ENCODE measurements at places on chromosomes 11 and 22.

DNA sequence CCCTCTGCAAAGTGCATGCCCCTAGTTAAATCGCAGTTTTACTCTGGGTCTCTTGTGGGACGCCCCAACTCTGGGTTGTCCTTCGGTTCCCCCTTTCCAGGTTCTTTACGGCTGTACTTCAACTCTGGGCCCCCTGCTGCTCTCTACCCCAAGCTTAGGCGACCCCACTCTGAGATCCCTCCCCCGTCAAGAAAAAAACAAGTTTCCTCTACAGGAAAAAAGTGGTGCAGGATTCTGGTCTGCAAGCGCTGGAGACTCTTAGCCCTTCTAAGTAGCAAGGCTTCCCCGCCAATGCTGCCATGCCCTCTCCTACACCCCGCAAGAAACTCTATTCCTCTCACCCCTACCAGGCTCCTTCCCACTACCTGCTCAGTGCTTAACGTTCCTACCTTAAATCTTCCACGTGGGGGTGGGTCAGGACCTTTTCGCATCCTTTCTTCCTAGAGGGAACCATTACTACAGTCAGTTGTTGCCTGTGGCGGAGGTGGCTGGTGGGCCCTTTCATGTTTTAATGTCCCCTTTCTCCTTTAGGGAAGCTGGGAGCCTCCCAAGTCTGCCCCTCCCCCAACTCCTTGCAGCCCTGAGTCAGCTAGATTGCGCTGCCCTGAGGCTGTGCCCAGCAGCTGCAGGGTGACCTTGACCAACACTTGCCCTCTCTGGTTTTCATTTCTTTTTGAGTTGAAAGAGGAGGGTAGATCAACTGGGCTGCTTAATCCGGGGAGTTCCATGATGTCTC, 1.4 kb downstream of the NEFH start:
- DNase-seq, result no peak

DNA sequence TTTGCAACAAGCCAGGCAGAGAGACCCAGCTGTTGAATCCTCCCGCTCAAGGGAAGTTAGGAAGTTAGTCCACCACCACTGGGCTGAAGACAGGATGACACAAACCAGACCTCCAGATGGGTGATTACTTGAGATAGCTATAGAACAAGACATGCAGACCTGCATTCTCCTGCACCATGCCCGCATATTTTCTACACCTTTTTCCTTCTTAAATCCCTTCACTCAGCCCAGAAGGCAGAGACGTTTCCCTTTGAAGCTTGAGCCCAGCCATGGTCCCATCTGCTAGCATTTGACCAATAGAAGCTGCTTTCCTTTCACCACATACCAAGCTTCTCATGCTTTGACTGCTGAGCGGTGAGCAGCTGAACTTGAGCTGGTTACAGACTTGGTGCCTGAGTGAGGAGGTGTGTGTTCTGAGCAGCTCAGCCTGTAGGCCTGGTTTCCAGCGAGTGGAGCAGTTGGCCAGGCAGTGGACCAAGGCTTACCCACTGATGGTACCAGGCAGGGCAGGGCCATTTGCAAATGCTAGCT, 29.2 kb upstream of the CBX6 start:
- no peak for DNase-seq

DNA sequence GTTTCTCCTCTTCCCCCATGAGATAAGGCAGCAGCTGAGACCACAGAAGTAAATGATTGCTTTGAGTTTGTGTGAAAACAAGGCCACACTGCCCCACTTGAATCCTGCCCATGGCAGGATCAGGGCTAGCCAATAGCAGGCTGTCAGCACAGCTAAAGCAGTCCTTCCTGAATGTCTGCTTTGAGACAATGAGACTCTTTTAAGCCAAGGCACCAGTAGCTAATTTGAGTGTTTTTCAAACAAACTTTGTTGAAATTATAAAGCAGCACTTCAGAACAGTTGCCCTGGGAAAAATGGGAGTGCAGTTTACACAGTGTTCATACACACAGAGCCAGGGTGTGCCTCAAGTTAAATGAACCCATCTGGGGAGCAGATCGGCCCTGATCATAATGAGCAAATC, 103.5 kb upstream of the OR5AK2 start:
- DNase-seq, result no peak

DNA sequence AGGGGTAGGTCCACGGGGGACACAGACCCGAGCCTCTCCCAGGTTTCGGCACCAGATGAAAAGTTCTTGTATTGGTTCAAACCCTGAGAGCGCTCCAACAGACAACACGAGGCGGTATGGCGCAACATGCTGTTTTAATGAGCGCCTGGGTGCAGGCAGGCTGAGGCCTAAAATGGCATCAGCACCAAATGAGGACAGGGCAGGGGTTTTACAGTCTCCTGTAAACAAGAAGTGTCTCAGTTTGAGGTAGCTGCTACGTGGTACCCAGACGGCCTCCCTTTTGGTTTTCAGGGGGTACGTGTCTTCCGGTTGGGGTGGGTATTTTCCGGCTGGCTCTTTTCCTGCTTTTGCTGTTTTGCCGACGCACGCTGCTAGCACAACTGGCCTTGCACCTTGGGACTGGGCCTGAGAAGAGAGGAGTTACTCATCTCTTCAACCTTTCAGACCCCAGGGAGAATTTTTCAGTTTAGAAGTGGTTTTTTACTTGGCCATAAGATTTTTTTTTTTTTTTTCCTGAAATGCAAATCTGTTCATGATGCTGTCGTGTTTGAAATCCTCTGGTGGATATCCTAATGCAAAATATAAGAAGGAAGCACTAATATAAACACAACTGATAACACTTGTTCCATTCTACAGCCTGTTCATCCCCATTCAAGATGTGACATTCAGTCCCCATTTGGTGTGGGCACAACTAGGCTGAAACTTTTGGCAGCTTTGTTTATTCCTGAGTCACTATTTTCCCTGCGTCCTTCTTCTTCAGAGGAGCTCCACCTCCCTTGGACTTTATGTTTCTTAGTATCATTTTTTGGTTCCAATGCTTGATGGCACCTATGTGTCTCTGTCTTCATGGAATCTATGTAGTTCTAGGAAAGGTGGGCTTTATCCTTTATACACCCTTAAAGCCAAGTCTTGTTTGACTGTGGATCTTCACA, 6.5 kb downstream of the PPFIBP2 start:
- no peak for DNase-seq

GRCh38 chr22:39723463-39723862, 152.9 kb downstream of the CACNA1I start:
- DNase-seq, result no peak

DNA sequence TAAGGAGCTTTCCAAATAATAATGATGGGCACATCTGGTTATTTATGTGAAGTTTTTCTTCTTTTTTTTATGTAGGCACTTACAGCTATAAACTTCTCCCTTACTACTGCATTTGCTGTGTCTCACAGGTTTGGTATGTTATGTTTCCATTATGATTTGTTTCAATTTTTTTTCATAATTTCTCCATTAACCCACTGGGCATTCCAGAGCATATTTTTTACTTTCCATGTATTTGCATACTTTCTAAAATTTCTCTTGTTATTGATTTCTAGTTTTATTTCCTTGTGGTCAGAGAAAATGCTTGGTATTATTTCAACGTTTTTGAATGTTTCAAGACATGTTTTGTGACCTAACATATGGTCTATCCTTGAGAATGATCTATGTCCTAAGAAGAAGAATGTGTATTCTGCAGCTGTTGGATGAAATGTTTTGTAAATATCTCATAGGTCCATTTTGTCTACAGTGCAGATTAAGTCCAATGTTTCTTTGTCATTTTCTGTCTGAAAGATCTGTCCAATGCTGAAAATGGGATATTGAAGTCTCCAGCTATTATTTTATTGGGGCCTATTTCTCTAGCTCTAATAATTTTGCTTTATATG, 362.1 kb downstream of the DDX10 start:
- DNase-seq, result no peak

GRCh38 chr11:68839054-68839865, 2.5 kb downstream of the CPT1A start:
- peak; percentile 99 for DNase-seq

DNA sequence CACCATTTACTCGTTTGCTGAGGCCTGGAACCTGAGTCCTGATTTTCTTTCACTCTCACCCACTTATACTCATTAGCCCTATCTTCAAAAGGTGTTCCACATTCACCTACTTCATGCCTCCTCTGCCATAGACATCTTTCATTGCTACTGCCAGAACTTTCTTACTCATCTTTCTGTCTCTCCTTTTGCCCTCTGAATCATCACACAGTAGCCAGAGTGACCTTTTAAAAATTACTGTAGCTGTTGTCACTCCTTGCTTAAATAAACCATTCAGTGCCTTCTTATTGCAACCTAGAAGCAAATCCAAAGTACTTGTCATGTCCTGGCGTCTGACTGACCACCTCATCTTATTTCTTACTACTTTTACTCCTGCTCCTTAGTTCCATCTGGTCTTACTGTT, 38.2 kb downstream of the ATXN10 start:
- no peak for DNase-seq

- DNase-seq, result no peak
Measured at GRCh38 chr11:69173925-69174581, 18.3 kb downstream of the SMIM38 start.

DNA sequence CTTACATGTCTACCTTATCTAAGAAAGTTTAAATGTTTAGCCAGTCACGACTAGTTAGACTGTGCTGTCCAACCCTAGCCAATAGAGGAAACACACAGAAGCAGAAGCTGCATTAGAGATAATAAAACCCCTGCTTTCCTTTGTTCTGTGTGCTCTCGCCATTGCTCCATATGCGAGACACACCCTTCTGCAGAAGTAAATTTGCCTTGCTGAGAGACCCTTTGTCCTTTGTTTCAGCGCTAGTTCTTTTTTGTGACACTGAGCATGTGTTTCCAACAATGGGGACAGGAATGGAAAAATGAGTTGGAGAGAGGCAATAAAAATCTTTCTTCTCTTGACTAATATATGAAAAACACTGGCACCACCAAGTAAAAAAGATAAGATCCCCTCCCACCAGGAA, 18.1 kb upstream of the MS4A4E start:
- DNase-seq, result no peak

DNA sequence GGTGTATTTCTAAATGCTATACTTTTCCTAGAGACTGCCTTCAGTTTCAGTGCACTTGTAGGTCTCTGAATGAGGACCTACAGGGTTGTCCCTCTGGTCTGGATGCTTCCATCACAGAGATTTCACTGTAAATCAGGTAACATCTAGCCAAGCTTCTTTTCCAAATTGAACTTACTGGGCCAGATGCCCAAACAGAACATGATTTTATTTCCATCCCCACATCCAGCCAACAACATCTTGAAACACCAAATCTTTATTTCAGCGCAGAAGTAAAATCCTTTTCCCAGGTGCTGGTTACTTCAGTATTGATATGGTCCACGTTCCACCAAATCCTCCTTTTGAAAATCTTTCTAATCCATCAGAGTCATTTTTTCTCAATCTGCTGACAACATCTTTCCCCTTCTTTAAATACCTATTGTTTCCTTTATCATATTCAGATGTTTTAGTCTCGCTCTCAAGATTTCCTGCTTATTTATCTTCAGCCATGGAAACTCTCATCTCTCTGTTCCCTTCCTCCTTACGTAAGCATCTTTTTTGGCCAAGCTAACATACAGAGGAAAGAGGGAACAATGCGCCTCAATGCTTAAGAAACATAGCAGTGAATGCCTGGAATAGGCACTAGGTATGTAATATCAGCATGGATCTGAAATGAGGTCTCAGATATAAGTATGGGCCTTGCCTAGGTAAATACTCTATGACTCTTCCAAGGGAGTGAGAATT, 201.2 kb upstream of the MTNR1B start:
- DNase-seq, result no peak

DNA sequence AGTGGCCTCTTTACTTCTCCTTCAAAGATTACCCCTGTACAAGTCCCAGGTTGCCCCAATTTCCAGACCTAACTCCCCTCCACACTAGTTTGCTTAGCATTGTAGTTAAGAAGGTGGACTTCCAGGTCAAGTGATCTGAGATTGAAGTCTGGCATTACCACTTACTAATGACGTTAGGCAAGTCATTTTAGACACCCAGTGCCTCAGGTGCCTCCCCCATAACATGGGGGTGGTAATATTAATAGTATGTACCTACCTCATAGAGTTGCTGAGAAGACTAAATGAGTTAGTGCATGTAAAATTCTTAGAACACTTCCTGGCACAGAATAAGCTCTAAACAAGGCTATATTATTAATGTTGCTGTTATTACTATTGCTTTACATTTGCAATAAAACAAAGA, 93.4 kb downstream of the SPON1 start:
- no peak for DNase-seq

DNA sequence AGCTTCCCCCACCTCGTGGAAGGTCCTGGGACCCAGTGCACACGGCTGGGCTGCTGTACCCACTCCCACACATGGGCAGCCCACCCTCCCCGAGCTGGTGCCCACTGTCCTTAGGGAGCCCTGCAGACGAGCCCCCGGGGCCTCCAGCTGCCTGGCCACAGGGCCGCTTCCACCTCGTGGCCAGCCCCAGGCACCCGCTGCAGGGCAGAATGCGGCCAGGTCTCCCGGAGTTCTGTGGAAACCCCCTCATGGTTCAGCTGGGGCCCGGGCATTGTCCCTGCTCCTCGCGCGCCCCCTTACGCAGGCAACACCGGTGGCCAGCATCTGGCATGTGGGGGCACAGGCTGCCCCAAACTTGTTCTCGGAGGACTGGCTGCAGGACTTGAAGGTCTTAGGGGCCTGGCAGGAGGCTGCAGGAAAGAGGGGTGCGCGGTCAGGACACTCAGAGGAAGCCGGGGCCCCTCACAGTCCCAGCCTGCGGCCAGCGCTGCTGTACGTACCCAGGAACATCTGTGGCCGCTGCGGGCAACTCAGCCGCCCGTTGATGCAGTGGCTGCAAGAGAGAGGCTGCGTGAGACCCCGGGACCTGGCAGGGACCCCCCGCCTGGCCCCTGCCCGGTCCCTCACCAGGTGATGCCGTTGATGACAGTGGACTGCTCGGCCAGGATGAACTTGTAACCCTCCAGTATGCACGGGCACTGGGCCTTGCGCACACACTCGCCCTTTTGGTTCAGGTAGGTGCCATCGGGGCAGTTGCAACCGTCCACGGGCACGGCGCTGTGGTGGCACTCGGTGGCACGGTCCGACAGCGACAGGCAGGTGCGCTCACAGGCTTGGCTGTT, 9.7 kb downstream of the MUC6 start:
- DNase-seq, result no peak

GRCh38 chr11:124793466-124794278, 6.5 kb downstream of the MSANTD2 start:
- peak; percentile 24 for DNase-seq

DNA sequence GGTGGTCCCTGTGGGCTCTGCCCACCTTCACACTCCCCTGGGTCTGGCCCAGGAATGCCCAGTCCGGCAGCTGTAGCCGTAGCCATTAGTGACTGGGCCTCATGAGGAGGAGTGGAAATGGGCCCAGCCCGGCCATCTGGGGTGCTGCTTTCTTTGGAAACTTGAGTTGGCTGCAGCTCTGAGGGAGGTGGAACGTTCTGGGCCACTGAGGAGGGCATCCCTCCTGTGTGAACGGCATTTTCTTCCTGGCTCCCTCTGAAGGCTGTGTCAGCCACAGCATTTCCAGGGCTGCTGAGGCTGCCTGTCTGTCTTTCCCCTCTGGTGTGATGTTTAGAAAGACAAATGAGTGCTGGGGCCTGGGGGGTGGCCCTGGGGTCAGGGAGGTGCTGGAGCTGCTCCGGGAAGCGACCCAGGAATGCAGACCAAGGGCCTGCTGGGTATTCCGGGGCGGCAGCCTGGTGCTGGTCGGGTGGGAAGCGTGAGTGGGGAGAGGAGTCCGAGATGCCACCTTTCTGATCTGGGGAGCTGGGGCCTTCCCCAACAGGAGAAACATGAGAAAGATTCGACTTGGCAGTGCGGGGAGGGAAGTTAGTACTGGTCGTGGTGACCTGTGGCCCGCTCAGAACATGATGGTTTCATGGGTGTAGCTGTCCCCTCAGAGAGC, 27.1 kb downstream of the PTDSS2 start:
- no peak for DNase-seq
